ENCODE measurements at places on chromosomes 7 and 10.

DNA sequence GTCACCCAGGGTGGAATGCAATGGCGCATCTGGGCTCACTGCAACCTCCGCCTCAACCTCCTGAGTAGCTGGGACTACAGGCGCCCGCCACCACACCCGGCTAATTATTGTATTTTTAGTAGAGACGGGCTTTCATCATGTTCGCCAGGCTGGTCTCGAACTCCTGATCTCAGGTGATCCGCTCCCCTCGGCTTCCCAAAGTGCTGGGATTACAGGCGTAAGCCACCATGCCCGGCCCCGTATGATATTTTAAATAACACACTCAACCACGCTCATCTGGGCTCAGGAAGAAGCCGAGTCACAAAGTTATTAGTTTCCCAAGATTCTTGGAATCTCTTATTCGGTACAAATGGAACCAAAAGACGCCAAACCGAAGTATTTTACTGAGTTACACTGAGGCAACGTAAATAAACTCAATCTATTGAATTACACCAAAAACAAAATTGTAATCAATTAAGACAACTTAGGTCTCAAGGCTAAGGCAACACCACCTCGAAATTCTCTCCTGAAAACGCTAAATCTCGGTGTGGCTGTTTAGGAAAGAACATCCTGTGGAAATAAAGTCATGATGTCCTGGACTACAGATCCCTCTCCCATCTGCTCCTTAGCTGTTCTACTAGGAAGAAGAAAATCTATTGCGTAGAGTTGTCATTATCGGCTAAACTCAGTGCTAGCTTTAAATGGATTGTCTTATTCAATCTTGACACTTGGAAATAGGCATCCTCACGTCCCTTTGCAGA is 910 bp downstream of the ARHGAP19 start:
- DNase-seq: no peak

DNA sequence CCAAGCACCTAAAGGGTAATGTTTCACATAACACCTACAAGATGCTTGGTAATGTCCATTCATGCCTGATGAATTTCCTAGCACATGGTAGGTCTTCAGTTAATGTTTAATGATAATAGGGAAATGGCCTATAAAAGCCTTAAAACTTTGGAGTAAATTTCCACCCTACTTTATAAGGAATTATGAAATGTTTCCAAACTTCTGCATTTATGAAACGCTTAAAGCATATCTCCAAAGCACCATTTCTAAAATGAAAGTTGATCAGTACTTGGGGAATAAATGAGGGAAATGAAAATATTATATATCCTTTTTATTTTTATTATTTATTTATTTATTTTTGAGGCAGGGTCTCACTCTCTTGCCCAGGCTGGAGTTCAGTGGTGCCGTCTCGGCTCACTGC is 51.8 kb downstream of the INPP5F start:
- DNase-seq: no peak

DNA sequence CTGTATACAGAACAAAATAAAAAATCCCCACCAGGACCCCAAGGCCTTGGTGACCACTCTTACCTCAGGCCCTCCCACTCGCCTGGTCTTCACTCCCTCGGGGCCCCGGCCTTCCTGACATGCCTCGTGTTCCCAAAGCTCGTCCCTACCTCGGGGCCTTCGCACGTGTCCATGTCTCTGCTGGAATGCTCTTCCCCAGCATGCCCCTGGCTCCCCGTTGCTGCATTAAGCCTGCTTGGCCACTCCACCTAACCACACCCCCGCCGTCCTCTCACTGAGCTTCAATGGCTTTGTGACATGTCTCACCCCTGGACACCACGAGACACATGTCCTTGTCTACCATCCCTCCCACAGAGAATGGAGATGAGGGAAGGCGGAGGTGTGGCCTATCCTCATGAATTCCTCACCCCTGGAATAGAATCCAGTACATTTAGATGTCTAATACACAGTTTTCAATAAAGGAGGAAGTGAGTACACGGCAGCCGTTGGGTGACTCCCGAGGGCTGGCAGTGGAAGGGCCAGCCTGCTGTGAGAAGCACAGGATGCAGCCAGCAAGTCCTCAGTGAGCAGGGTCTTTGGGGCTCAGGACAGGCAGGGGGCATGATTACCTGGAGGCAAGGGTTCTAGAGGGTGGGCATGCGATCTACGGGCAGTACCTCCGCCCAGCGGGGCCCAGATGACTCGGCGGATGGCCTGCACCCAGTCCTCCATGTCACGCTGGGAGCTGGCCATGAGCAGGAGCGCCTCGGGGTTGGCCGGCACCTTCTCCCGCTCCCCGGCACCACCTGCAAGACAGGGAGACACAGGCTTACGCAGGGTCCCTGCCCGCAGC is 125.7 kb downstream of the ARHGAP22 start:
- DNase-seq: peak; percentile 20

GRCh38 chr10:96044736-96045135 is 1.4 kb downstream of the CCNJ start:
- DNase-seq: no peak

DNA sequence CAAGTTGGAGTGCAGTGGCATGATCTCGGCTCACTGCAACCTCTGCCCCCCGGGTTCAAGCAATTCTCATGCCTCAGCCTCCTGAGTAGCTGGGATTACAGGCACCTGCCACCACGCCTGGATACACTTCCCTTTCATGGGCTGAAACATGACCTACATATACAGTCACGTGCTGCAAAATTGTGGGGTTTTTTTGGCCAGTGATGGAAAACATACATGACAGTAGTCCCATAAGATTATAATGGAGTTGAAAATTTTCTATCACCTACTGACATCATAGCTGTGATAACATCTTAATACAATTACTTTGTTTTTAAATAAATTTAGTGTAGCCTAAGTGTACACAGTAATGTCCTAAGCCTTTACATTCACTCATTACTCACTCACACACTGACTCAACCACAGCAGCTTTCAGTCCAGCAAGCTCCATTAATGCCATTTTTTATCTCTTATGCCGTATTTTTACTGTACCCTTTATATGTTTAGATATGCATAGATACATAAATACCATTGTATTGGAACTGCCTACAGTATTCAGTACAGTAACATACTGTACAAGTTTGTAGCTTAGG is 79.9 kb upstream of the TMEM196 start:
- no peak for DNase-seq

DNA sequence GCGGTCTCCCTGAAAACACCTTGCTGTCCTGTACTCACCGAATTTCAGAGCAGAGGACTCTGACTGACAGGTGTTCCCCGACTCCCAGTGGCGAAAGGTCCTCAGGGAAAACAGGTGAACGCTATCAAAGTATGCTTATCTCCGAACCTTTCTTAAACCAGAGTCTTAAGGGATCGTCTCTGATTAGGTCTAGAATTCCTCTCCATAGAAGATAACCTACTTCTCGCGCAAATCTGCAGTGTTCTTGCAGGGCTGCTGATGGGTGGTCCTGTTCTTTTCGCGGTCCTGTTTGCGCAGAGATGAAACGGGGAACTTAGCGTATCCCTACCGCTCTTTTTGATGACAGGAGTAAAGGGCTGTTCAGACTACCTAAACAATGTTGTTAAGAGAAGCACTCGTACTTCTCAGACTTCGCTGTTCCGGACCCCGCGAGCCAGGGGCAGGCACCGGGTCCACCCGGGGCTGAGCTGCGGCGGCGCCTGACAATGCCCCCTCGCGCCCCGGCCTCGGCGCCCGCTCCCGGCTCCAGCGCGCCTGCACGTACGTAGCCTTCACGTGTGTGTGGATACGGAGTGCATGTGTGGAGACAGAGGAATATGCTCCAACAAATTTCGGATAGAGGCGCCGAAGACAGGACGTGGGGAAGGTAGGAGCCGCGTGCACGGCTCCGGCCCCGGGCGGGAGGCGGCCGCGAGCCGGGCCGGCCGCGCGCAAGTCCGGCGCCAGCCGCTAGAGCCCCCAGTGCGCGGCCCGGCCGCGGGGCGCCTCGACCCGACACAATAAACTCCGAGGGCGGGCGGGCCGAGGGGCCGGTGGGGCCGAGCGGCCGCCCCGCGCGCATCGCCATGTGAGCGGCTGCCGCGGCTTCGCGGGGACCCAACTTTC is 766 bp upstream of the ZMYND11 start:
- peak; percentile 71 for DNase-seq

- no peak for DNase-seq
Measured at GRCh38 chr7:30849565-30849964, 62.1 kb upstream of the AQP1 start.

GRCh38 chr7:157621131-157621681 is 284.4 kb downstream of the DNAJB6 start:
- no peak for DNase-seq

GRCh38 chr10:3534433-3534832 is 250.6 kb downstream of the KLF6 start:
- DNase-seq: no peak

DNA sequence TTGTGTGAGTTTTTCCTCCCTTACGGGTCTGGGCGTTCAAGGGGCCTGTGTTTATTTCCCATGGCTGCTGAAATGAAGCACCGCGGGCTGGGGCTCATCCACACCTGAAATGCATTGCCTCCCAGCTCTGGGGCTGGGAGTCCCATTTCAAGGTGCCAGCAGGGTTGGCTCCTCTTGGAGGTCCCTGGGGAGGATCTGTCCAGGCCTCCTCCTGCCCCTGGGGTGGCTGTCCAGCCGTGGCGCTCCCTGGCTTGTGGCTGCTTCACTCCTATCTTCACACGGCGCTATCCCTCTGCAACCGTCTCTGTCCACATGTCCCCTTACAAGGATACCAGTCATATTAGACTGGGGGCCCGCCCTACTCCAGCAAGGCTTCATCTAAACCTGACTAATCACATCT is 41.1 kb upstream of the CNPY1 start:
- DNase-seq: no peak

GRCh38 chr7:73623798-73624668 is at the start of gene MLXIPL:
MLXIPL (minus strand) TSS chr7:73624522; CDS start chr7:73624492, 30 bp downstream.
- DNase-seq: peak; percentile 87

- peak; percentile 75 for DNase-seq
Measured at GRCh38 chr10:71746344-71747037, 26.8 kb downstream of the VSIR start.

- peak; percentile 31 for DNase-seq
Measured at GRCh38 chr10:91887272-91888076, 21.8 kb downstream of the FGFBP3 start.

GRCh38 chr10:78828647-78829539 is 239.9 kb upstream of the ZMIZ1 start:
- no peak for DNase-seq

DNA sequence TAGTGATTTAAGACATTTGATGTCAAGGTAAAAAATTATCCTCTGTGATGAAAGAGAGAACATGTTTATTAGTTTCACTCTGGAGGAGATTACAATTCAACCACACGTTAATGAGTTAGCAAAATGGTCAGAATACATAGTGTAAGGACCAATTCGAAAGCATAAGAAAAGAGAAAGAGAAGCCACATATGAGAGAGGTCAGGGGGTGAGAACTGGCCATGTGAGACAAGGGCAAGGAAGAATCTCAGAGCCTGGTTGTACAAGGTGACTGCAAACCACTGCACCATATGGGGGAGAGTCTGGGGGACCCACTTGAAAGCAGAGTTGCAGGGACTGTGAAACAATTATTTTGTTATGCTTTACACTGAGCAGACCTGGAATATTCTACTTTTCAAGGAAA is 27.7 kb upstream of the BET1 start:
- no peak for DNase-seq

DNA sequence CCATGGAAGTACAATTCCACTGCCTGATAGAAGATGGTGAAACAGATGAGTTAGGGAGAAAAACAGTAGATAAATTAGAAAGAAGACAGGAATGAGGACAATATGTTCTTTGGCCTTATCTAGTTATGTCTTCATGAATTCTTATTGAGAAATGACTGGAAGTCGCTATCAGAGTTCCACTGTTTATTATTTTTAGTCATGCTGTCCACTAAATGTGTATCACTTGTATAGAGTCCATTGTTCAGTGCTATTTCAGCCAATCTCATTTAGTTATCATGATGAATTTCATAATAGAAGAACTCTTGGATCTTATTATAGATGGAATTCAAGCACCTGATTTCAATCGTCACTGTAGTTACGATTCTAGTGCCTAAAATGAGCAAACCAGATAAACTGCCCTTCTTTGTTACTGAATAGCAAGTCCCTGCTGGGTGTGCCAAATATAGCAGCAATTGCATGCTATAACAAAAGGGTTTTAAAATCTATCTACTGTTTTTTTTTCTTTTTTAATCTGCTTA is 177.7 kb upstream of the COL1A2 start:
- no peak for DNase-seq

DNA sequence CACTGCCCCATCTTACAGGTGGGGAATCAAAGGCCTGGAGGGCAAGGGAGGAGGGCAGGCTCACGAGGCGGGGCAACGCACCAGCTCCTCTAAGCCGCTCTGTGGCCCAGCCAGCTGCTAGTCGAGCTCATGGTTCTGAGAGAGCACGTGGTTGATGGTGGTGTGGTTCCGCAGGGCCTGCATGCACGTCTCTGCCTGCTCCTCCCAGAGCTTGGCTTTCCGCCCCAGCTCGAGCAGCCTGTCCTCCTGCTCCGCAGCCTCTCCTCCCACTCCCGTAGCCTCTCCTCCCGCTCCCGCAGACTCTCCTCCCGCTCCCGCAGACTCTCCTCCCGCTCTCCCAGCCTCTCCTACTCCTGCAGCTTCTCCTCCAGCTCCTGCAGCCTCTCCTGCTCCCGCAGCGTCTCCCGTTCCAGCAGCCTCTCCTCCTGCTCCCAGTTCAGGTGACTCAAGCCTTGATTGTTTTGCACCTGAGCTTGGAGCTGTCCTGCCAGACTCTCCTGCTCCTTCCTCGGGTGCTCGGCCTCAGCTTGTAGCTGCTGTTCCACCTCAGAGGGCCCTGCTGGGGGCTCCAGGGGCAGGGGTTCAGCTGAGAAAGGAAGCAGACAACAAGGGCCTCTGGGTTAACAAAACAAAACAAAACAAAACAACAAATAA is 19.1 kb upstream of the MTPAP start:
- DNase-seq: peak; percentile 49
